Foreskin keratinocyte (primary cell): ENCODE measurements at places on chromosomes 13 and 19. TPM values are rescaled to one million over a fixed set of nuclear protein-coding genes. Genes with fewer than 3 reads are reported as not detected.
A peak's percentile ranks its signal among the peaks of the same experiment; 100 is the strongest.

The SMAD9 gene
- total RNA-seq, result 0.32 and 0.34 TPM in 2 replicates

The SEMA6B gene
- 1.3 and 1.7 TPM in 2 replicates for total RNA-seq

The SULT2A1 gene
- not detected in 2 replicates for total RNA-seq

The KCNC3 gene
- not detected in 2 replicates for total RNA-seq

The PSG1 gene
- not detected in 2 replicates for total RNA-seq

- no peak for DNase-seq
Observed at GRCh38 chr13:58579468-58579867, 947.9 kb downstream of the PCDH17 start.

DNA sequence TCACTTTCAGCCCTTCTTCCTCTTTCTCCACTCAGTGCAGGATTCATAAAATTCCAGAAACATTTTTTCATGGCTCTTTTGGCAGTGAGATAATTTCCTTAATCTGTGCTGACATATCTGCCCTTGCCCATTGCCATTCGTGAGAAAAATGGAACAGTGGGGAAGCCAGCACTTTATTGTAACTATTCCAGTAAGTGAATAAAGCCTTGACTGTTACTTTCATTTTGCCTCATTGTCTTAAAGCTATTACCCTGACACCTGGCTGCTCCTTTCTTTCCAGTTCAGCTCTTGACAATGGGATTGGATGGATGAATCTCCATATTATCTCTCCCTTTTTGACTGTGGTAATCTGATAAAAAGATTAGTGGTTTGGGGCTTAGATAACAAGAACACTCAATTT, 1068.1 kb upstream of the PCDH20 start:
- no peak for DNase-seq

DNA sequence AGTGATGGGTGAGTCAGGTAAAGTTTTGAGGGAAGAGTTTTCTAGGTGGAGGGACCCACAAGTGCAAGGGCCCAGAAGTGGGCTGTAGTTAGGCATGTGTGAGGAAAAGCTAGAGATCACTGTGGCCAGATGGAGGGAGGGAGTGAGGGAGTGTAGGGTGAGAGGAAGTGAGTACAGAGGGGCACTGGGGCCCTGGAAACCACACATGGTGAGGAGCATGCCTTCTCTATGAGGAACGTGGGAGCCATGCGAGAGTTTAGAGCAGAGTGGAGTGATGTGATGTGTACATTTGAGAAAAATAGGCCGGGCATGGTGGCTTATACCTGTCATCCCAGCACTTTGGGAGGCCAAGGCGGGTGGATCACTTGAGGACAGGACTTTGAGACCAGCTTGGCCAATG, 14.7 kb upstream of the SHKBP1 start:
- no peak for DNase-seq

GRCh38 chr13:105678072-105678471, 857.4 kb downstream of the EFNB2 start:
- DNase-seq, result no peak

DNA sequence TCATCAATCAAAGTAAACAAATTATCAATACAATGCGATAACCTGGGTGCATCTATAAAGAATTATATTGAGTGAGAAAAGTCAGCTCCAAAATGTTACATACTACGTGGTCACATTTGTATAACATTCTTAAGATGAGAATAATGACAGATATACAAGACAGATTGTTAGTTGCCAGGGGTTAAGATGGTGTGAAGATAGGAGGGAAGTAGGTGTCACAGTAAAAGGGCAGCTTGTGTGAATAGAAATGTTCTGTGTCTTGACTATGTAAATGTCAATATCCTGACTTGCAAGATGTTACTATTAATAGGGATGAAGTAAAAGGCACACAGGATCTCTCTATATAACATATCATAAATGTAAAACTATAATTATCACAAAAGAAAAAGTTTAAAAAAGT, 611.2 kb upstream of the SPRY2 start:
- no peak for DNase-seq

DNA sequence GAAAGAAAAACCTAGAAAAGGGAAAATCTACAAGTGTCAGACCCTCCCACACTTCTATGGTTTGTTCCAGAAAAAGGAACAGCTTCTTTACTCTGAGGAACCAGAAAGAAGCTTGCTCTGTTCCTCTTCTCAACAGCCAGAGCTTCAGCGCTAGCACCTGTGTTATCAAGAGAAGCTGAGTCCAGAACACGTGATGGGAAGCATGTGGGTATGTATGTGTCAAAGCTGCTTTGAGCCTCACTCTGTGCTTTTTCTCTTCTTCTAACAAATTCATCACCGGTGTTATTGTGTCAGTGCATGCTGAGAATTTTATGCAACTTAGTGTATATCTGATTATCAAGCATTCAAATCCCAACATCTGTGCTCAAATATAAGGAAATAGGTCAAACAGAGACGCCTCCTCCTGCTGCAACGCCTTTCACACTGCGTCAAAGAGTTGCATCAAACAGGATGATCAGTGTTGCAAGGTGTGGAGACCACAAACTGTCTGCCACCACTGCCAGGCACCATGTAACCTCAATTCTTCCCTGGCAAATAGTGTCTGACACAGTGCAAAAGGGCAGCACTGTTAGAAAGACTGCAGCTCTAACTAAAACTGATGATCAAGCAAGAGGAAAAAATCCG, 83.9 kb downstream of the LRRC63 start:
- peak; percentile 35 for DNase-seq

DNA sequence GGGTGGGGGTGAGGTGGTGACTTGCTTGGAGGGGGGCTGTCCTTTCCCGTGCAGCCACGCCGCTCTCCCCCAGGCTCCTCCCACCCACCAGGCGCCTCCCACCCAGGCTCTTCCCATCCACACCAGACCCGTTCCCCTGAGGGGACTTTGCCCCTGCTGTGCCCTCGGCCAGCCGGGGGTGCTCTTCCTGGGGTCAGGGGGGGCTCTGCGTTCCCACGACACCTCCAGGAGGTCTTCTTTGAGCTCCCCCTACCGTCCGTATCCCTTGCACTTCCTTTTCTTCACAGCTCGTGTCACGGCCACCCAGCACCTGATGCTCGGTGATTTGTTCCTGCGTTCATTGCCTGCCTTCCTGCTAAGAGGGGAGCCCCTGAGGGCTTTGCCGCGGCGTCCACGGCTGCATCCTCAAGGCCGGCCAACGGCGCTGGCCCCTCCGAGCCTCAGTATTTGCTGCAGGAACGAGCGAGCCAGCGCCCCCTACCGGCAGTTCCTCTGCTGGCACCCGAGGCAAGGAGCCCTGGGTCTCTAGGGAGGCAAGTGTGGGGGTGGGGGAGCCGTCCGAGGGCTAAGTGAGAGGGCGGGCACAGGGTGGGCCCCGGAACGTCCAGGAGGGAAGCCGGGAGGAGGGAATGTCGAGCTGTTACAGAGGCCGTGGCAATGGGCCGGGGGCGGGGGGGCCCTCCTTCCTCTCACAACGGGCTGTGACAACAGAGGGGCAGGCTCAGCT, 11.8 kb downstream of the LRRC4B start:
- DNase-seq, result no peak

- DNase-seq, result no peak
Observed at GRCh38 chr19:50922317-50922853, 11.2 kb upstream of the KLK4 start.

DNA sequence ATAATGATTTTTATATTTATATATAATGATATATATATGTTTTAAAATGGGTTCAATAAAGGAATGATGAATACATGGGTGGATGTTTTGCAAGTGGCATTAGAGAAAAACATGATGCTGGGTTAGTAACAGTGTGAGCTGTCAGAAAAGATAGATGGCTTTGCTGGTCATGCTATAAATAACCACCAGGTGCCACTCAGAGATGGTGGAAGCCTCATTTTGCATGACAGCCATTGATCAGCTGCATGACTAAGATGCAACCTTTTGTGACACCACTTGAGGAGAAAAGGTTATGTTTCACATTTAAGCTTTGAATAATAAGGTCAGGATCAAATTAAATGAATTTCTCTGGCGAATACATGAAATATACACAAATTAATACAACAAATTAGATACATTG, 737.7 kb downstream of the PCDH9 start:
- DNase-seq, result no peak

- DNase-seq, result no peak
Observed at GRCh38 chr13:40186041-40186440, 480.4 kb downstream of the FOXO1 start.

DNA sequence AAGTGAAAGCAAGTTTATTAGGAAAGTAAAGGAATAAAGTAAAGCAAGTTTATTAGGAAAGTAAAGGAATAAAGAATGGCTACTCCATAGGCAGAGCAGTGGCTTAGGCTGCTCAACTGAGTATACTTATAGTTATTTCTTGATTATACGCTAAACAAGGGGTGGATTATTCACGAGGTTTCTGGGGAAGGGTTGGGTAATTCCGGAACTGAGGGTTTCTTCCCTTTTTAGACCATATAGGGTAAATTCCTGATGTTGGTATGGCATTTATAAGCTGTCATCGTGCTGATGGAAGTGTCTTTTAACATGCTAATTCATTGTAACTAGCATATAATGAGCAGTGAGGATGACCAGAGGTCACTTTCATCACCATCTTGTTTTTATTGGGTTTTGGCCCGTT, 194.3 kb downstream of the DLEU7 start:
- DNase-seq, result no peak

- peak; percentile 9 for DNase-seq
Observed at GRCh38 chr13:35378939-35379338, 97.5 kb downstream of the MAB21L1 start.
